ELR (cell line): ENCODE measurements at places on chromosomes 7 and 10.

GRCh38 chr10:90288391-90288933, 569.4 kb downstream of the HTR7 start:
- peak; percentile 33 for DNase-seq

DNA sequence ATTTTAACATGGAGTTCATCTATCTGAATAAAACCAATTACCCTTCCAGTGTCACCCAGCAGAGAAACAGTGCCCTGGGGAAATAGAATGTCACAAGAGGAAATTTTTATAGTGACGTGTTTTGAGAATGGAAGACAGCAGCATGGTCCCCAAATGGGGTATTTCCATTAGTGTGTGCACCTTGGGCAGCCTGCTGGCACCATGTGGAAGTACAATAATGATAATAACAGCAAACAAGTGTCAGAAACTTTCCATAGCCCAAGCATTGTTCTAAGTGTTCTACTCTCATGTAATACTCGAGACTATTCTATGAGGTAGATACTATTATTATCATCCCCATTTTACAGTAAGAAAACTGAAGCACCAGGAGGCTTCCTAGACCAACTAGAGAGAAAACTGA, 2.2 kb upstream of the PDE1C start:
- DNase-seq = no peak

DNA sequence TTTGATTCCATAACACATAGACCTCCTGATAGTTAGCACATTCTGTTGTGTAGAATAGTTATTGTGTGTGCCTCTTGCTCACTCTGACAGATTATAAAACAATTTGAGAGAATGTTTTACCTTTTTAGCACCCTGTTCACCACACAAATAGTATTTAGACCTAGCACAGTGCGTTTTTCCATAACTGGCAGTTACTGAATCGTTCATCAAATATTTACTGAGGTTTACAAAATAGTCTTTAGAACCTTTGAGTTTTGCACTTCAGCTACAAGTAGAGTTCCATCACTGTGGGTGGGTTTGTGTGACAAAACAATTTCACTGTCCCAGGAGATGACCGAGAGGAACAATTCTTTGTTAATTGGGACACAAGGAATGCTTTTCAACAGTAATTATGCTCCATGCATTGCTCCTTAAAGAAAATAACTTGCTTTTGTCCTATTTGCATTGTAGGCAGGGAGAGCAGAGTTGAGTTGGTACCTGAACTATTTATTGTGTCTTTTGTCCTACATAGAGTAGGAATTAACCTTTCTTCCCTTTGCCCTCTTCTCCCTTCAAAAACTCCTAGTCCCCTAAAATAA, 62.3 kb downstream of the DNAH11 start:
- no peak for DNase-seq

DNA sequence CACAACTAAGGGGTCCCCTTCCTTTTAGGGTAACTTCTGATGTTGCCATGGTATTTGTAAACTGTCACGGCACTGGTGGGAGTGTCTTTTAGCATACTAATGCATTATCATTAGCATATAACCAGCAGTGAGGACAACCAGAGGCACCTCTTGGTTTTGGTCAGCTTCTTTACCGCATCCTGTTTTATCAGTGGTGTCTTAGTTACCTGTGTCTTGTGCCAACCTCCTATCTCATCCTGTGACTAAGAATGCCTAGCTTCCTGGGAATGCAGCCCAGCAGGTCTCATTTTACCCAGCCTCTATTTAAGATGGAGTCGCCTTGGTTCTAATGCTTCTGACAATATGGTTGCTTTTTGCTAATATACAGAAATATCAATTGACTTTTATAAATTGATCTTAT, 54.9 kb downstream of the AHCYL2 start:
- DNase-seq = no peak

- DNase-seq = no peak
Observed at GRCh38 chr10:131419797-131420196, 108.3 kb upstream of the TCERG1L start.

DNA sequence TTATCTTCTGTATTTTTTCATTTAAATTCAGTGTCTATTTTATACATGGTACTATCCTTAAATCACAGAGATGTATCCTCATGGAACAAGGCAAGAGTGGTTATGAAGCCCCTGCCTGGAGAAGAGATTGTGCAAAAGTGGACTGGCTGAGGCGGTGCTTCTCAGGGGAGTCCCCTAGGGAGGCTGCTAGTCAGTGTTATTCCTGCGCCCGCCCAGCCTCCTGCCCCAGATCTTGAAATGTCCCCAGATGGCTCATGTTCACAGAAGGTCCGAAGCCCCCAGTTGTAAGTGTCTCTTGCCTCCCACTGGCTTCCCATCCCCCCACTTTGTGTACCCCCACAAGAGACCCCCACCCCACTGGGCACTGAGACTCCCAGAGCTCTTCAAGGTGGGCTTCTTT, 366.9 kb downstream of the TNS3 start:
- DNase-seq = no peak

DNA sequence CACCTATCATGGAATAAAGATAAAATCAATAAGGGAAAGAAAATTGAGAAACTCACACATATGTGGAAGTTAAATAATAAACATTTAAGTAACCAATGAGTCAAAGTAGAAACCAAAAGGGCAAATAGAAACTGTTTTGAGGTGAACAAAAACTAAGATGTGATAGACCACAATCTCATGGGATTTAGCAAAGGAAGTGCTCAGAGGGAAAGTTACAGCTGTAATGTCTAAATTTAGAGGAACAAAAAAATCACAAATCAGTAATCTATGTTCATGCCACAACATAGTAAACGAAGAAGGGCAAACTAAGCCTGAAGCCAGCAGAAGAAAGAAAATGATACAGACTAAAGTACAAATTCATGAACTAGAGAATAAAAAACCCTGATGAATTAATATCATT, 16.3 kb downstream of the CYP3A4 start:
- no peak for DNase-seq

DNA sequence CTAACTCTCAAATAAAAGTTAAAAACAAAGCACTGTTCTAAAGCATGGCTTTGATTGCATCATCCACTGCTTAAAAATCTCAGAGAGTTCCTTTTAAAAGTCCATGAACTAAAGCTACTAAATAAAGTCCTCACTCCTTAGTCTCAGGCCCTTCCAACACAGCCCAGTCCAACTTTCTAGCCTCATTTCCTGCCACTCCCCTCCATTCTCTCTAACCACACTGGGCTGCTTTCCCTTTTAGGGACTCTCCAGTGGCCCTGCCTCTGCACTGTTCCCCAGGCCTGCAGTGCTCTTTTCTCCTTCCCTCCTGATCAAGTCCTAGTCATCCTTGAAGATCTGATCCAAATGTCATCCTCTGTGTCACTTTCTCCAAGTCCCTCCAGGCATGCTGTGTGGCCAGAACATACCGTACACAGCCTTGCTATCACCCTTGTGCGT, 56.9 kb upstream of the PPP1R3C start:
- peak; percentile 39 for DNase-seq

DNA sequence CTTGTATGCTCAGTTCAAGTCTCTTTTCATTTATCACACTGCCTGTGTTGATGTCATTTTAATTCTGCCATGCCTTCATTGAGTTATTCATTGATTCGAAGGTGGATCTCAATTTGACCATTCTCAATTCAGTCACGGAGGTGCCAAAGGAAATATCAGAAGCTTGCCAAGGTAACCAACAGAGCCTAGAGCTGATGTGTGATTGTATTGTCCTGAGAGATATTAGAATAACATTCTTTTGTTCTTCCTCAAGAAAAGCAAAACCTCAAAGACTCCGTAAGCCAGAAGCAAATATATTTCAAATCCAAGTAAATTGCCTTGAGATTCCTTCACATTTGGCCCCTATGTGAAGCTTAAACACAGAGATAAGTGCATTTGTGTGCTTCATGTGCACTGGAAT, 345.3 kb downstream of the CXCL12 start:
- no peak for DNase-seq

DNA sequence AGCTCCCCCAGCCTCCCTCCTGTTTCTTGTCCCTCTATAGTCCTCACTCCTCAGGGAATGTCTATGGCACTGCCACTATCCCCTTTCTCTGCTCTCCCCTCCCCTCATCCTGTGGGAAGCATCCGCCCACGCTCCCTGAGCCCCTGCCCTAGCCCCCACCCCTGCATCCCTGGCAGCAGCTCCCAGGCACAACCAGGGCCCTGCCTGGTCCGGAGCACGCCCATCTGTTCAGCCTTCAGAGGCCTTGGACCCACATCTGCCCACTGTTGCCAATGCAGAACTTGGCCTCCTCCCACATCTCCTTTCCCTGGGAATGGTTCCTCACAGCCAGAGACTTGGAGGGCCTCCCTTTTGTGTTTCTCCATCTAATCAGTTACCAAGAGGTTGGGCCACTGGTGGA, 20.4 kb upstream of the TBRG4 start:
- DNase-seq = no peak

DNA sequence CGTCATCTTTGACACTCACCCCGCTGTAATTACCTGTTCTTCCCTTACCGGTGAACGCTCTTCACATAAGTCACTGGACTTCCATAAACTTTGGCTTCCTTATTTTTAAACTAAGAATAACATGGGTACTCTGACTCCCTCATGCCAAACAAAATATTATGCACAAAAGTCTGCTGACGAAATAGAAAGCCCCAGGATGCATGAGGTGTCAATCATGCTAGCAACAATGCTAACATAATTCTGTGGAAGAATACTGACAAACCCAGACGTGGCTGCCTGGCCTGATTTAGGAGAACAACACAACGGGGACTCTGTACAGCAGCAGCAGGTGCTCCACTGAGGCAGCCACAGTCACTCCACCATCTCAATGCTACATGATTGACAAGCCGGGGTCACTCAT, 137.5 kb downstream of the CCDC71L start:
- no peak for DNase-seq

GRCh38 chr10:118278649-118279048, 63.5 kb downstream of the FAM204A start:
- DNase-seq = peak; percentile 47

DNA sequence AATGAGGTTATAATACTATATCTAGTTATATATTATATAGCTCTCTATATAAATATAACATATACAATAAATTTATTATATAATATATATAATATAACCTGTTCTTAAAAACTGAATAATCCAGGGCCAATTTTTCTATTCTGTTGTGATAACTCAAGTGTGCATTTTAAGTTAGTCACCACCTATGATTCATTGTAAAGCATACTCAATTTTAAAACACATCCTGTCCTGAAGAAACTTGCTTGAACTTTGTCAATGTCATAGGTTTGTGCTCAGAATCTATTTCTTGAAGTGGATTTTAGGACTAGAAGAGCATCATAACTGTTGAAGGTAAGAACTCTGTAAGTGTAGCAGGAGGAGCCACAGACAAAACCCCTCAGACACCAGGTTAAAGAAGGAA, 1209.8 kb downstream of the REEP3 start:
- DNase-seq = no peak

DNA sequence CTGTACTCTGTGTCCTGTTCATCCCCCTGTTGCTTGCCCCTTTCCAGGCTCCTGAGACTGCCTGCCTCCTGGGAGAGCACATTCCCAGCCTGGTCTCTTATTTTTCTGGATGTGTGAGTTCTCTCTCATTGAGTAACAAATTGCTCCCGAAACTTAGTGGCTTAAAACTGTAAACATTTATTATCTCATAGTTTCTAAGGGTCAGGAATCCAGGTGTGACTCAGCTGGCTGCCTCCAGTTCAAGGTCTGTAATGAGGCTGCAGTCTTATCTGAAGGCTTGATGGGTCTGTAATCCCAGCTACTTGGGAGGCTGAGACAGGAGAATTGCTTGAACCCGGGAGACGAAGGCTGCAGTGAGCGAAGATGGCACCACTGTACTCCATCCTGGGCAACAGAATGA, 53.6 kb upstream of the PRR15 start:
- no peak for DNase-seq

DNA sequence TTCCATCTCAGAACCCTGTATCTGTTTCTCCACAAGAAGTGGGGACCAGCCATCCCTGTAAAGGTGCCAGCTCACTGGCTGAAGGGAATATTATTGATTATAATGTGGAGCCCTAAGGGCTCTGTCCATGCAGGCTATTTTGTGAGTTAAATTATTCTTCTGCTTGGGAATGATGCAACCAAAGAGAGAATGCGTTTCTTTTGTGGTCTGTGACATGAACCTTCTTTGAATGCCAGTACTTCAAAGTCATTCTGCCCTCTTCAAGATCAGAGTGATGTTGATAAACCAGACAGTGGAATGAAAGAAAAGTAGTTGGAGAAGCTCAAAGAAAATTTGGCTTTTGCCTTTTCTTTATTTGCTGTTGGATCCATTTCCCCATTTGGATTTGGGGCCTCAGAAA, 995.2 kb downstream of the KCNMA1 start:
- DNase-seq = no peak

- no peak for DNase-seq
Observed at GRCh38 chr7:78718212-78718611, 735.3 kb downstream of the MAGI2 start.

GRCh38 chr7:134766779-134767519, 12.5 kb upstream of the CALD1 start:
- no peak for DNase-seq
